Activated CD8-positive, alpha-beta memory T cell treated with anti-CD3 and anti-CD28 coated beads for 24 hours (primary cell): ENCODE measurements at places on chromosomes 11 and 22.

- peak; percentile 84 for DNase-seq
Observed at GRCh38 chr11:85752890-85753581, 57.9 kb downstream of the SYTL2 start.

- no peak for DNase-seq
Observed at GRCh38 chr11:3888876-3889275, 33.4 kb downstream of the STIM1 start.

- no peak for DNase-seq
Observed at GRCh38 chr11:64619811-64620380, 28.9 kb downstream of the SLC22A12 start.

DNA sequence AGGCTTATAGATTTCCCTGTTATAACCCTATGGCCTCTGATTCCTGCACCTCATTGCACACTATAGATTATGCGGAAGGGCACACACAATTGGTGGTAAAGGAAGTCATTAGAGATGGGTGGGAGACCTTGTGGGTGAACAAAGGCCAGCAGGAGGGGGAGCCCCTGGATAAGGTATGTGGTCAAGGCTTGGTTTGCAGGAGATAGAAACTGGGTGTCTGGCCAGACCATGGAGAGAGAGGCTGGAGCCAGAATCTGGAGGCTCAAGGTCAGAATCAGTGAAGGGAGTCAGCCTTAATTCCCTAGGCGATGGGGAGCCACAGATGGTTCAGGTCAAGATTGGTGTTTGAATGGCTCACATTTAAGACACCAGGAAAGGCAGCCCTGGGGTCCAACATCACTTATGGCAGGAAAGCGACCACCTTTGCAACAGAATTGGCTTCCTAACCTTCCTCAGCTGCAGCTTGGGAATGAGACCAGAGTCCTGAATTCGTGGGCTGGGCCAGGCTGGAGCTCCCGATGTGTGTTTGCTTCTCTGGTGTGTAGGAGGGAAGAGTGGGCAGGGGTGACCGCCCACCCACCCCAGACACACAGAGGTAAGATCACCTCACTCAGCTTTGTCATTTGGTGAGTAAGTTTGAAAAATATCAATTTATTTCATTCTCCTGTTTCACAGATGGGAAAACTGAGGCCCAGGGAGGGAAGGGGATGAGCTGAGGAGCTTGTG is 22.7 kb upstream of the SCUBE1 start:
- DNase-seq, result no peak

DNA sequence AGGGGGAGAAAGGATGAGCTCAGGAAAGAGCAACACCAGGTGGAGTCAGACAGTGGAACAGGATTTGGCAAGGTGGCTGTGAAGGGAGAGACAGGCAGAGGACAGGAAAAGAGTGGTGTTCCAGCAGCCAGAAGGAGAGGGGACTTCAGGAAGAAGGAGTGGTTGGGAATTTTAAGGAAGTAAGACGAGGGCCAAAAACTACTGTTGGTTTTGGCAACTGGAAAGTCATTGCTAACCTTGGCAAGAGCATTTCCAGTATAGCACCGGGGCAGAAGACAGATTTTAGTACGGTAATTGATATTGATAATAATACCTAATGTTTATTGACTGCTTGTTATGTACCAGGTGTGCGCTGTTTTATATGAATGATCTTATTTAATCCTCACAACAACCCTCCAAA is 15.4 kb upstream of the DDX6 start:
- no peak for DNase-seq

GRCh38 chr11:4680341-4680740 is 17.3 kb downstream of the OR51E2 start:
- no peak for DNase-seq

DNA sequence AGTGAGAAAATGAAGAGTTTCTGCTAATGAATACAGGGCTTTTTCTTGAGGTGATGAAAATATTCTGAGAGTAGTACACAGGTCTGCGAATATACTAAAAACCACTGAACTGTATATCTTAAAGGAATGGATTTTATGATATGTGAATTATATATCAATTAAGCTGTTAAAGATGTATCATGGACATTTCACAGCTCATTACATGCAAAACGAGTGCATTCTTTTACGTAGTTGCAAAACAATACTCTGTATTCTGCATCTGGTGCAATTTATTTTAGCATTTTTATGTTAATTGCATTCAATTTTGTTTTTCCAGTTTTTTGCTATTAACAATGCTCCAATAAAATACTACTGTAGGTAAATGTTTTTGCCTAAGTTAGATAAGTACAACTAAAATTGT is 411.6 kb downstream of the DYNC2H1 start:
- no peak for DNase-seq

DNA sequence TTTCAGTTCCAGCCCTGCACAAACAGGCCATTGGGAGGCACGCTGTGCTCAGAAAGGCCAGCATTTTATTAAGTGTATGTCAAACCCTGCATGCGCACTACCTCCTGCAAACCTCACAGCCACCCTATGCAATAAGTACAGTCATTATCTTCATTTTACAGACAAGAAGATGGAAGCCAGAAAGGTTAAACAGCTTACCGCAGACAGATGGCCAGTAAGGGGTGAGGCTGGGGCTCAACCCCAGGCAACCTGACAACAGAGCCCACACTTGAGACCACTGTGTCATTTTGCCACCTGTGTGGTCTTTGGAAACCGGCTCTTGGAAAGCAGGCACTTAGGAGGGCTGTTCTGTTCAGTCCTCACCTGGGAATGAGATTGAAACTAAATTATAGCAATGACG is 142.3 kb downstream of the NXPE2 start:
- DNase-seq, result no peak

DNA sequence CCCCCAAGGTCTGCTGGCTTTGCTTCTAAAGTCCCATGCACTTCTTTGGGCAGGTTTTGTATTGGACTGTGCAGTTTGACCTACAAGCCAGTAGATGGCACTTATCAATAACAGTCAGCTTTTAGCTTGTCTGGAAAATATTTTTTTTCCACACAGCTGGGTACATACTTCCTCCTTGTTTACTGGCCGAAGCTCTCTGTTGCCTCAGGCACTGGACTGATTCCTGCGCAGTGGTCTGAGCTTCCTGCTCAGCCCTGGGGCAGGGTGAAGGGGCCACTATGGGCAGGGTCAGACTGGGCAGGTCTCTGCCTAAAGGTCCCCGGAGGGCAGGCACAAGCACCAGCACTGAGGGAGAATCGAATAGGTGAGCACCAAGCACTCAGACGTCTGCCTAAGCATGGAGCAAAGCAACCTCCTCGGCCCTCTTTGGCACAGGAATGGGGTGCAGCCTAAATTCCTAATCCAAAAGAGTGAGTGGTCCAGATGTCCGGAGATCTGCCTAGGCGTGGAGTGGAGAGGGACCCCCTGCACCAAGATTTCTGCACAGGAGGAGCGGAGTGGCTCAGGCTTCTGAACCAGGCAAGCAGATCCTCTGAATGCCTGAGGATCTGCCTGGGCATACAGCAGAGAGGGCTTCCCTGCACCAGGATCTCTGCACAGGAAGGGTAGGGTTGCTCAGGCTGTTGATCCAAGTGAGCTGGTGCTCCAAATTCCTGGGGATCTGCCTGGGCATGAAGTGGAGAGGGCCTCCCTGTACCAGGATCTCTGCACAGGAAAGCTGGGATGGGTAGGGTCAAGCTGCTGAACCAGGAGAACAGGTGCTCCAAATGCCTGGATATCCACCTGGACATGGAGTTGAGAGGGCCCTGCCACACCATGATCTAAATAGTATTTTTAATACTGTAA is 105.9 kb upstream of the C11orf58 start:
- no peak for DNase-seq

DNA sequence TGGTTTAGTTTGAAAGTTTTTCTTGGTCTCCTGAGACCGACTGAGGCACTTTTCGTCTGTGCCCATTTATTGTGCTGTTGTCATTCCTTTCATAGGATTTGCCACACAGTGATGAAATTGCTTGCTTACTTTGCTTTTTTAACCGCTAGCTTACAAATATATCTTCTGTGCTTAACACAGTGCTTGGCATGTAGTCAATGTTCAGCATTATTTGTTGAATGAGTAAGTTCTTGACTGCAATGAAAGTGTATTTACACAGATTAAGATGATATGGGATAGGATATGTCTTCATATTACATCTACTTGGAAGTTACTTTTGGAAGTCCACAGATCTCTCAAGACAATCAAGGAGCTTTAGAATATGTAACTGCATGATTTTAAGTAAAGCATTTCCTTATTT is 91.2 kb downstream of the GRIA4 start:
- no peak for DNase-seq

- no peak for DNase-seq
Observed at GRCh38 chr22:27883656-27884350, 35.3 kb downstream of the PITPNB start.

DNA sequence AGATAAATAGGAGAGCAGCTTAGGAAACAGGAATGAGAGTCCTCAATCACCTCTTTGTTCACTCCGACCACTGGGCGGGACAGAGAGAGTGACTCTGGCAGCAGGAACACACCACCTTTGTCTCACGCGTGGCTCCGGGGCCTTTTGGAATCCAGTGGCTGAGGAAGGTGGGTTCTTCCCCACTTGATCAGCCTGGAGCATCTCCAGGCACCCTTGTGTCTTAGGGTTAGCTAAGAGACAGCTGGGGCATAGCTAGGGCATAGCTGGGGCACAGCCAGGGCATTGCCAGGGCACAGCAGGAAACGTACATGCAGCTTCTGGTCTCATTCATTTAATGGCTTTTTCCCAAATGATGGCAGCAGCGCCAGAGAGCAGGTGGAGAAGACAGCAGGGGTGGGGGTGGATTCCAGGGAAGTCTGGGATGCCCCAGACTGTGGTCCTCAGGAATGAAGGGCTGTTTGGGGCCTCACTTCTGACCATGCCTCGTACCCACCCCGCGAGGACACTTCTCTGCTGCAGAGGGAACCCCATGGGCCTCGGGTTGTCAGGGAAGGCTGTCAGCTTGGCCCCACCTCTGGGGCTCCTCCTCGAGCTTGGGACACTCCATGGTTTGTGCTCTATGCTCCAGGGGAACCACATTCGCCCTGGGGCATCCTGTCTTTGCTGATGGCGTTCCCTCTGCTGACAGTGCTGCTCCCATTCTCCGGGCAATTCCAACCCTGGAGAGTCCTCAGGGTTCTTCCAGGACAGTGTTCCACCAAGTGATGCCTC is 30.4 kb upstream of the SHANK2 start:
- peak; percentile 28 for DNase-seq

- peak; percentile 62 for DNase-seq
Observed at GRCh38 chr11:30585125-30585891, 845 bp downstream of the MPPED2 start.

DNA sequence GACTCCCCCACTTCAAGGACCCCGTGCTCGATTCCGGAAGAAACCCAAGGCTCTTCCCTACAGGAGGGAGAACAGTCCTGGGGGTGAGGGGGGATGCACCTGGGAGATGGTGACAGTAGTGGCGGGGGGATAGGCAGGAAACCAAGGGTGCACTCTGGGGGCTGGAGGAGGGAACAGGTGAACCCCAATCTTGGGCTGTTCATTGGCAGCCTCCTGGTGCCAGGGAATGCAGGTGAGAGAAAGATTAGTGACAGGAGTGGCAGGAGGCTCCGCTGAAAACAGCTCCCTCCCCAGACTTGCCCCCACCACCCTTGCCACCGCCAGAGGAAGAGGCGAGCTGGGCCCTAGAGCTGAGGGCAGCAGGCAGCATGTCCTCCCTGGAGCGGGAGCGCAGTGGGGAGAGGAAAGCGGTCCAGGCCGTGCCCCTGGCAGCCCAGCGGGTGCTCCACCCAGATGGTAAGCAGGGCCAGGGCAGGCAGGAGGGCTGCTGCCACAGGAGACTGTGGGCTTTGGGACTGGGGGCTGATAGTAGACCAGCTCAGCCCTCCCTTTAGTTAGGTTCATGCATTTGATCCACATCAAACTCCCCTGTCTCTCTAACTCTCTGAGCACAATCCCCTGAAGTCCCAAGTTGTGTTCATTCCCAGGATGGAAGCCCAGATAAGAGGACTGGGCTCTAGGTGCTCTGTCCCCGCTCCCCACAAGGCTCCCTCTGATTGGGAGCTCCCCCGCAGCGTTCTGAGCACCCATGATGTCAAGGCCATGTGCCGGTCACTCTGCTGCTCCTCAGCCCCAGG is 14.5 kb downstream of the ROBO3 start:
- no peak for DNase-seq

GRCh38 chr11:40062616-40063015 is 1396.8 kb downstream of the LRRC4C start:
- no peak for DNase-seq

DNA sequence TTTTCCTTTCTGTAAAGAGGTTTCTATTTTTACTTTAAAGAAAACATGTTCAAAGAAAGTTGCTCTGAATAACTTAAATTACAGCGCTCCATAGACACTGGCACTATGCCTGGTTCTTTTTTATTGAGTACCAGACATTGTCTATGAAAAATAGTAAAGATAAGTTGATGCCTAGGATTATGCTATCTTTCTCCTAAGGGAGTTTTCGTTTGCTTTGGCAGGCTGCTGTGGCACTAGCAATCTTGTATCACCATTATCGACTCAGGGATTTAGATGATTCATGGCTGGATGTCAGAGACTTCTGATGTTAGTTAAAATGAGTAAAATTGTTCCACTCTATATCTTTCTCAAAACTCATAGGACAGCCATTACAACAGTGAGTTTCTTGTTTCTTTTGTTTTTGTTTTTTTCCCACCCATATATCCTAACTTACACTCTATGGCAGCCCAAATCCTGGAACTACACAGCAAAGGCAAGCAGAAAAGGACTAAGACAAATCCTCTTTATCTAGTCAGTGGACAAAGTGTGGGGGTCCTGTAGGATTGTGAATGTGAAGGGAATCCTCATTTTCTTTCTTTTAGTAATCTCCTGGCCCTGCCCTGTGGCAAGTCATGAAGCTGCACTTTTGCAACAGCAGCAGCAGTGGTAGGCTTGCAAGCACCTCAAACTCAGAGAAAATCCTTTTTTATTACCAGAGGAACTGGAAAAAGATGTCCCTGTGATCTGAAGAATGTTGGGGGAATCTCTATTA is 20.7 kb downstream of the SLN start:
- no peak for DNase-seq

- no peak for DNase-seq
Observed at GRCh38 chr11:38937709-38938108, 2339.7 kb upstream of the RAG2 start.

GRCh38 chr11:99814021-99814420 is 793.3 kb downstream of the CNTN5 start:
- no peak for DNase-seq
